GM23248 (cell line): ENCODE measurements at places on chromosomes 2 and 18. TPM values are rescaled to one million over a fixed set of nuclear protein-coding genes. Genes with fewer than 3 reads are reported as not detected.

Gene CERS6
- polyA plus RNA-seq = 7.9 and 8.3 TPM in 2 replicates

Gene CARF
- polyA plus RNA-seq = 4.3 and 4.8 TPM in 2 replicates

GRCh38 chr18:3340682-3341097 is 78.8 kb downstream of the MYL12B start:
- DNase-seq = peak; percentile 32

Gene PTPRM
- polyA plus RNA-seq = 29.4 and 30.9 TPM in 2 replicates

- DNase-seq = no peak
Measured at GRCh38 chr2:174670446-174670845, 72.8 kb upstream of the WIPF1 start.
